ENCODE measurements at places on chromosomes 2 and 18.

- DNase-seq = no peak
These were observed 48.5 kb downstream of the BOD1L2 start for GRCh38 chr18:57195341-57195740.

GRCh38 chr2:16262526-16263178 is 322.3 kb downstream of the MYCN start:
- DNase-seq = no peak

GRCh38 chr18:47987388-47987699 is 56.9 kb upstream of the SMAD2 start:
- DNase-seq = no peak

GRCh38 chr2:11775384-11775783 is 29.0 kb downstream of the LPIN1 start:
- DNase-seq = no peak

GRCh38 chr2:230907361-230908091 is 17.5 kb downstream of the GPR55 start:
- peak; percentile 45 for DNase-seq

GRCh38 chr2:9613291-9613690 is 17.5 kb downstream of the YWHAQ start:
- DNase-seq = no peak

- DNase-seq = no peak
These were observed 26.8 kb upstream of the ERCC3 start for GRCh38 chr2:127320586-127321275.

- DNase-seq = no peak
These were observed 16.4 kb upstream of the CYP1B1 start for GRCh38 chr2:38092196-38092902.

GRCh38 chr2:222169346-222169745 is 129.5 kb downstream of the PAX3 start:
- no peak for DNase-seq

GRCh38 chr2:101806701-101807100 is 109.2 kb downstream of the MAP4K4 start:
- DNase-seq = no peak

- no peak for DNase-seq
These were observed 17.3 kb downstream of the GALNT3 start for GRCh38 chr2:165776796-165777195.

DNA sequence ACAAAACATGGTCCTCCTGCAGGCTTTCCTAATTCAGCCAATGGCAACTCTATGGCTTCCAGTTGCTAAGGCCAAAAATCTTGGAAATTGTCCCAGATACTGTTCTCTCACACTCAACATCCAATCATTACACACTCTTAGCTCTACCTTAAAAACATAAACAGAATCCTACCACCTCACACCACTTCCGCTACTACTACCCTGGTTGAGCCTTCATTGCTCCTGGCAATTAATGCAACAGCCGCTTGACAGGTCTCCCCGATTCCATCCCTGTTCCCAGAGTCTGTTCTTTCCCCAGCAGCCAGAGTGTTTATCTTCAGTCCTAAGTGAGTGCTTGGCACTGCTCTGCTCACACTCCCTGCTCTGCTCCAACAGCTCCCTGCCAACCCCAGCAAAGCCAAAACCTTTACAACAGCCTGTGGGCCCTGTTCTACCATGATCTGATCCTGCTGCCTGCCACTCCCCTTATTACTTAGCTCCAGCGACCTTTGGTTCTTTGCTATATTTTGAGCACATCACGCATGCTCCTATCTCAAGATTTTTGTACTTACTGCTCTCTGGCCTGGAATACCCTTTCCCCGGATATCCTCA is 67.5 kb upstream of the AMMECR1L start:
- no peak for DNase-seq

DNA sequence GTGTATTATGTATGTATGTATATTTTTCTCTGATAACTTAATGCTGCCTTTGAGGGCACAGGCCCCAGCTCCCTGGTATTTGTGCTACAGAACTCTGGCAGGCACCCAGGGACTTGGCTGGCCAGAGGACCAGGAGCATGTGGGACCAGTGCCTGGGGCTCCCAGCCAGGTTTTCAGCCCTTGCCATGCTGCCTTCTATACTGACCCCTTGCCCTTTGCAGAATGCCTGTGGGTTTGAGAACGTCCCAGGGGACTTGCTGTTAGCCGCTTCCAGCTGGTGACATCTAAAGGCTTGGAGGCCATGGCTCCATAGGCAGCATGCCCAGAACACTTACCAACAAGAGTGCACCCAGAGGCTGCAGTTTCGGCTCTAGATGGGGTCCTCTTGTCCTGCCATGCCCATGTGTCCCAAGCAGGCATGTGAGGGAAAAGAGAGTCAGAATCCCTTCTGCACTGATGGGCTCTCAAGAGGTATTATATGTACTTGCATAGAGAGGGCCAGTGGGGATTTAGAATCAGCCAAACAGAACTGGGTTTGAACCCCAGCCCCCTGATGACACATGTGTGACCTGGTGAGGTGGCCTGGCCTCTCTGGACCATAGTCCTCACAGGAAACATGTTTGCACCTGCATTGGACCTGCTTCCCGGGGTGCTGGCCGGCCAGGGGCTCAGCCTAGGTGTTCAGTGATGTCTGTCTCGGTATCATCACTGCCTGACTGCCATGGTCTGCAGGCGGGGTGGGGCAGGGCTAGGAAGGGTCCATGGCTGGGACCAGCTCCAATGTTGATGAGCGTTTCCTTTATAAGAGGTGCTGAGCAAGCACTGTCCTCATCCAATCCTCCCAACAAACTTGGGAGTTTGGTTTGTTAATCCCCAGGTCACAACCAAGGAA is 119.2 kb upstream of the FHL2 start:
- DNase-seq = no peak

- DNase-seq = no peak
These were observed 85.2 kb downstream of the SLC4A10 start for GRCh38 chr2:161709428-161709827.

- DNase-seq = no peak
These were observed 28.4 kb upstream of the XPO1 start for GRCh38 chr2:61566566-61566965.

GRCh38 chr2:216632346-216632951 is 771 bp upstream of the IGFBP2 start:
- no peak for DNase-seq

DNA sequence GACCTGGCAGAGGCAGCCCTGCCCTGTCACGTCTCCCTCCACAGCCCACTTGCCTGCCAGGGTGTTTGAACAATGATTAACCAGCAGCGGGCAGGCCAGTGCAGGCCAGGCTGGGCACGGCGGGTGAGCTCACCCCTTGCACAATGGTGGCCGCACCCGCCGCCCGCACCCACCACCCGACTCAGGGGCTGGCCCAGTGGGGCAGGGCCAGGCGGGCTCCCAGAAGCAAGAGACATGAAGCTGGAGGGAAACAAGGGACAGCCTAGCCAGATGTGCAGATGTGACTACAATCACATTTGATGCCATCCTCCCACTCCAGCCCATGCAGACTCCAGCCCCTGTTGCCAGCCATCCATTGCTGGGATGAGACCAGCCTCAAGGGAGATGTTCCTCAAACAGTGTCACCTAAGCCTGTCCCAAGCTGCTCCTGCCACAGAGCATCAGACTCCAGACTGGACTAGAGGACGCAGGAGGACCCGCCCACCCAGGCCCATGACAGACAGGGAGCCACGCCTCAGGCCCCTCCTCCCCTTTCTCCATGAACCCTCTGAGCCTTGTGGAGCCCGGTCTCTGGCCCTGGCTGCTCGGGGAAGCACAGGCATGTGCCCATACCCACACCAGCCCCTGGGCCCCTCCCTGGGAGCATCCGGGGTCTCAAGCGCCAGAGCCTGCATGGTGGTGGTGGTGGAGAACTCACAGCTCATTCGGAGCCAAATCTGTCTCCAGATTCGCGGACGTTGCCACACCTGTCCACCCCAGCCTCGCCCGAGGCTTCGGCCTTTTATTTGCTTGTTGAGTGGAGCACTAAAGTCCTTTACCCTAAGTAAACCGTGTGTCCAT is 45.0 kb downstream of the SDC1 start:
- peak; percentile 54 for DNase-seq

Data from NCI-H510A treated with DMSO at 0.1 percent for 48 hours (cell line).